CD4-positive, alpha-beta T cell treated with Interleukin-10 for 1 hour (primary cell): ENCODE measurements at places on chromosomes 1 and 21.
A peak's percentile ranks its signal among the peaks of the same experiment; 100 is the strongest.

DNA sequence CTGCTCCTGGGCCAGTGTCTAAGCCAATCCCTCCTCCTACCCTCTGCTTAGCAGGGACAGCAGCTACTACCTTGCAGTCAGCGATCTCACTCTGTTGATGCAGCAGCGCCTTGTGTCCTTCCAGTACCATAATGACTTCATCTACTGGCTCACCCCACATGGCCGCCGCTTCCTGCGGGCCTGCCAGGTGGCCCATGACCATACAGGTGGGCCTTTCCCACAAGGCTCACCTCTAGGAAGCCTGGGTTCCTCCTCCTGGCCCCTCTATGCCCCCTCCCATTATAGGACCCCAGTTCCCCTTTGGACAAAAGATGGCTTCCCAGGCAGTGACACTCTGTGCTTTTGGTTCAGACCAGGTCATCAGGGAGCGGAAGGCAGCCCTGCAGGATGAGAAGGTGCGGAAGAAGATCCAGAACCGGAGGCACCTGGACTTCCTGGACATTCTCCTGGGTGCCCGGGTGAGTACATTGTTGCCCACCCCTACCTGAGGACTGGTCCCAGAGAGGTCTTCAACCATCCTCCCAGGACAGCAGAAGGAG is 15.1 kb downstream of the CYP4B1 start:
- no peak for DNase-seq

DNA sequence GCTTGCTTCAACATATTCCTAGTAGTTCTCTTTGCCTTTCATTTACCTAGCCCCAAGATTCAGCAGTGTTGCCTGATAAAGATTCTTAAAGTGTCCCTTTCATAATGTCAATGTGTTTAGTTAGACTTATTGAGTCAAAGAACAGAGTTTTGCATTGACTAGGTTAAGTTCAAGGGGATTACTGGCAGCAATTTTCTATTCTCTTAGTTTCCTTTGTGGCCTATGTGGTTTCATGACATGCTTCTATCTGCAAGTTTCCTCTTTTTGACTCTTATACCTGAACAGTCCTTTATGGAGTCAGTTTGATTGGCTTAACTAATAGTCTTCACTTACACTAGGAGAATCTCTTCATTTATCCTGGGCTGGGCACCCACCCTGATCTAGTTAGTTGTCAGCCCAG is 151.3 kb downstream of the ADGRL4 start:
- no peak for DNase-seq

GRCh38 chr1:205275133-205275532 is 46.4 kb downstream of the NUAK2 start:
- DNase-seq: peak; percentile 46

- no peak for DNase-seq
Observed at GRCh38 chr1:49346767-49347349, 570.2 kb upstream of the BEND5 start.

DNA sequence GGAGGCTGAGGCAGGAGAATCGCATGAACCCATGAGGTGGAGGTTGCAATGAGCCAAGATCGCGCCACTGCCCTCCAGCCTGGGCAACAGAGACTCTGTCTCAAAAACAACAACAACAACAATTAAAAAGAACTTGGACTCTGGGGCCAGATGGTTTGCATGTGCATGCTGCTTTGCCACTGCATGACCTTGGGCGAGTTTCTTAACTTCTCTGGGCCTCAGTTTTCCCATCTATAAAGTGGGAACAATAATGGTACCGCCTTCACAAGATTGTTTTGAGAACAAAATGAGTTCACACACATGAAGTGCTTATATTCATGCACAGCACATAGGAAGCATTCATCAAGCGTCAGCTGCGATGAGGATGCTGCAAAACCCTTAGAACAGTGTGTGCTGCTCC is 74.6 kb downstream of the MAN1C1 start:
- no peak for DNase-seq

GRCh38 chr1:72780212-72780611 is 497.9 kb upstream of the NEGR1 start:
- DNase-seq: no peak

DNA sequence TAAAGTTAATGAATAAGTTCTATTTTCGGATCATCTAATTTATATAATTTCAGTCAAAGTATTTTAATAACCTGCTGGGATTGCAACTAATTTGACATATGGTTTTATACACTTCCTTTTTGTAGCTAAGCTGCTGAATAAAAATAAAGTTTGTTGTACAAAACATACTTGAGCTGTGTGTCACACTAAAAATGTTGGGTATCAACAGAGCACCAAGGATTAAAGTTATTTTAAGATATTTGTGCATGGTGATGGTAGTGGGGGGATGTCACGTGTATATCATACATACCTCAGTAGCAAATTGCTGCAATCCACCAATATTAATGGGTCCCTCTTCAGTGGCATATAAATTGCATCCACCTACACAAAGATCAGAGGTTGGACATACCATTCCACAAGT is 199.6 kb downstream of the DPYD start:
- DNase-seq: no peak

DNA sequence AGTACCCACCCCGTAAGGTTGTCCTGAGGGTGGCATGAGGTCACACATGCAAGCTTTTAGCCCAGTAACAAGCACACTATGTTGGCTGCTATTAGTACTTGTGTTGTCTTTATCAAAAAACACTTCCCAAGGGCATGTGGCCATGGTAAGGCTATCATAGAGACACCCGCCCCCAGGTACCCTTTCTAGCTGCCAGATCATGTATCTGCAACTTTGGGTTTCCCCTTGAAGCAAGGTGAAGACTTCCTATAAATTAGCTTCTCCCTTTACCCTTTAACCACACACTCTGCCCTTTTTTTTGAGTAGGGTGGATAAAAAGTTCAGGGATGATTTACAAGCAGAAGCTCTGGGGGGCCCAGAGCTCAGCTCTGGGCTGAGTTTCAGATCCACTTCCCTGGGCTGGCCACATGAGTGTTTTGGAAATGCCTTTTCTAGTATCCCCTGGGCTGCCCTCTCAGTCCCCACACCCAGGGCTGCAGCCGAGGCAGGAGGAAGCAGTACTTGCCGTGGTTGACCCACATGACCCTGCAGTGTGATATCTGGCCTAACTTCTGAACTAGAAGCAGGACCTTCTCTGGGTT is 2.0 kb downstream of the ZDHHC18 start:
- DNase-seq: peak; percentile 65

DNA sequence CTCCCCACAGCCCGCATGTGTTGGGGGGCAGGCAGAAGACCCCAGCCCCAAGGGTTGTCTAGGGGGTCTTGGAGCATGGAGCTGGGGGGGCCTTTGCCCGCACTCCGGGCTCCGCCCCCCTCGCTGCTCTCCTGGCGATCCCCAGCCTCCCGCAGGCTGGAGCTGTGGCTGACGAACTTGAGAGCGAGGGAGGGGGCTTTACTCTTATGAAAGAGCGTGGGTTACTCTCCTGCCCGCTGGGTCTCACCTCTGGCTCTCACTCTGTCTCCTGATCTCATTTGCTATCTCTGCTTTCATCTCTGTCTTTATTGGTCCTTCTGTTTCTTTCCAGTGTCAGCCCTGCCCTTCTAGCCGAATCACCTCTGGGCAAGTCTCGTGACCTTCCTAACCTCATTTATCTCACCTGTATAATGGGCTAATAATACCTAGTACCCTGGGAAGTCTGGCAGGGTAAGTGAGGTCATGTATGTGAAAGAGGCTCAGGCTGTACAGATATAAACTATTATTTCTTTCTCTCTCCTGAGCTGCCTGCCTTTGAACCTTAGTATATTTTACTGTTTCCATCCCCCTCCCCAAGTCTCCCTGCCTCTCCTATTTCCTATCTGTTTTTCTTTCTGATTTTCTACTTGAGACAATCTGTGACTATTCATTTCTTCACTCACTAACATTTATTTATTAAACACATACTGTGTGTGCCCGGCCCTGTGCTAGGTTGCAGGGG is 731 bp downstream of the EFNA4 start:
- DNase-seq: peak; percentile 46

- DNase-seq: no peak
Observed at GRCh38 chr1:201024625-201024998, 1.1 kb upstream of the KIF21B start.

GRCh38 chr21:44618504-44618903 is 6.6 kb downstream of the KRTAP10-8 start:
- DNase-seq: no peak

GRCh38 chr1:88001460-88001859 is 672.8 kb downstream of the LMO4 start:
- DNase-seq: no peak

GRCh38 chr1:212503714-212504113 is 71.0 kb downstream of the NENF start:
- DNase-seq: no peak

- peak; percentile 14 for DNase-seq
Observed at GRCh38 chr1:6545276-6546112, 8.8 kb downstream of the NOL9 start.

DNA sequence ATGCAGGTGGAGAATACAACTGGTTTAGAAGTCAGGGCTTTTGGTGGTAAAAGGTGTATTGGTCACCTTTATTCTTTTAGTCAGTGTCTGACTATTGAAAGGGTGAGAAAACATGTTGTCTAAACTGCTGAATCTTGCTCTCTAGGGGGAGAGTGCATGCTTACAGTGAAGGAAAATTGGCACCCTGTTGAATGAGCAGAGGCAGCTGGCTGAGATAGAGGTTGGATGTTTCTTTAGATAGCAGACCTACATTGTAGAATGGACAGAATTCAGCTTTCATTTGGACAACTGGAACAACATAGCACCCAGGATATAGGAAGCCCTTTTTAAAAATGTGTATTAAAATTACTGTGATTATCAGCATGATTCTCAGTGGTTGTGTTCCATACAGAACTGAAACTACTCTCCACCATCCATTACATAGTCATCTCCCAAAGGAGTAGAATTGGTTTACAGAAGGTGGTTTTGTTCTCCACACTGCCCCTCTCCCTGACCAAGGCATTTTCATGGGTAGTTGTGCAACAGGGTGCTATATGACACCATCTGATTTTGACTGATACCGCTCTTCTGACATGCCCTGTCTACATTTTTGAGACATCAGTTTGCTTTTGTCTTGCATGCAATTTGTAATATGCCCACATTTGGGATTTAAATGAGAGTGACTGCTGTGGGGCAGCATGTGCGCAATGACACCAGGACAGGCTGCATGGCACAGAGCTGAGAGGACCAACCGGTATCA is 16.2 kb downstream of the RHOU start:
- DNase-seq: no peak

- no peak for DNase-seq
Observed at GRCh38 chr1:158007180-158007579, 13.7 kb downstream of the KIRREL1 start.

- DNase-seq: no peak
Observed at GRCh38 chr21:38956856-38957571, 151.3 kb downstream of the ETS2 start.

DNA sequence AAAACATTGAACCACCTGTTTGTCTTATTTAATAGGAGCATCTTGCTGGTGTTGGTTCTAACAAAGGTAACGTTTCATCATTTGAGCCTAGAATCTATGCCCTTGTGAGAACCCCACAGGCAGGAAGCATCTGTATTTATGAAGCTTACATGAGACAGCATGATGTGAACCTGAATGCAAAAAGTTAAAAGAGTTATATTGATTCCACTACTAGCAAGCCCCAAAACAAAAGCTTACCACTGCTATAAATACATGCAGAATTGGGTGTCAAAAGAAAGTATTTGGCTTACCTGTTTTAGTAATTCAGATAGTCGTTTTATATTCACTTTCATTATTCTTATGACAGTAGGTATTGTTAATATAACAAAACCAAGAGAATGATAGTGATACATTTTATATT is 301.2 kb upstream of the ADGRL2 start:
- DNase-seq: no peak

- DNase-seq: no peak
Observed at GRCh38 chr1:155962599-155963211, 15.6 kb downstream of the ARHGEF2 start.

DNA sequence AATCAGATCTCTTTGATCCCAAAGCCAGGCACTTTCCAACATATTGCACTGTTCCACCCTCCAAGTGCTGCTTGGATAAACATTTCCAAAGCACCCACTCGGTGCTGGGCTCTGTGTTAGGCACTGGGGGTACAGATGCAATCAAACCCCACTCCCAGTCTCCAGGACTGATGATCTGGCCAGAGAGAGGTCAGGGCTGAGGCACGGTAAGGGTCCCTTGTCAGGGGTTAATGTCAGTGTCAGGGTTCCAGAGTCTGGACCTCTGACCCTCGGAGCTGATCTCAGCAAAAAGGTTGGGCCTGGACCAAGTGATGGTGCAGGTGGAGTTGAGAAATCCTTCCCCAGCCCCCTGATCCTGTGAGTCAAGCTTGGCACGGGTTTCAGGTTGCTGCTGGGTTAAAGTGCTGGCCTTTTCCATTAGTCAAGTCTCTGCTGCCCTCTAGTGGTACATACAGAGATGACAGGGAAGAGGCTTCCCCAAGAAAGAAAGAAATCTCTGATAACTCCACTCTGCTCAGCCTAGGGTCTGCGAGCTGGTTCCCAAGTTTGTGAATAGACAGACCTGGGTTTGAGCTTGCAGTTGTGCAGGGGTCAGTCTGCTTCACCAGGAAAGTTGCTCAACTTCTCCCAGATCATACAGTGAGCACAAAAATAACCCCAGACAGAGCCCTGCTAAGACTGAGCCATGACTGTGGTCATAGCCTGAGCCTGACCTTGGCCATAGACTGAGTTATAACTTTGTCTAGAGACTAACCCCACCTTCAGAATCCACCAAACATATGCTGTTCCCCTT is 74.6 kb downstream of the DMRTA2 start:
- peak; percentile 60 for DNase-seq

DNA sequence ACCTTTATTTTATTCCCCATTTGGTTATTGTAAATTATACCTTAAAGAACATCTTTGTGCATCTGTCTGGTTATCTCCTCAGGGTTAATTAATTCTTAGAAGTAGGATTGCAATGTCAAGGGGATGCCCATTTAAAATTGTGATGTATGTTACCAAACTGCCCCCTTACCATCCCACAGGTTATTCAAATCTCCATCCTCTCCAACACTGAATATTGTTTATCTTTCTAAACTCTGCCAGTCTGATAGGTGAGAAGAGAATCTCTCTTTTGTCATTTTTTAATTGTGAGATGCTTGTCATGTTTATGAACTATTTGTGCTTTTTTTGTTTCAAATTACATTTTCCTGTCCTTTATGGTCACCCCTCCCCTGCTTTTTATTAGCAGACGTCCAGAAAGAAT is 55.8 kb downstream of the VWA5B1 start:
- no peak for DNase-seq

DNA sequence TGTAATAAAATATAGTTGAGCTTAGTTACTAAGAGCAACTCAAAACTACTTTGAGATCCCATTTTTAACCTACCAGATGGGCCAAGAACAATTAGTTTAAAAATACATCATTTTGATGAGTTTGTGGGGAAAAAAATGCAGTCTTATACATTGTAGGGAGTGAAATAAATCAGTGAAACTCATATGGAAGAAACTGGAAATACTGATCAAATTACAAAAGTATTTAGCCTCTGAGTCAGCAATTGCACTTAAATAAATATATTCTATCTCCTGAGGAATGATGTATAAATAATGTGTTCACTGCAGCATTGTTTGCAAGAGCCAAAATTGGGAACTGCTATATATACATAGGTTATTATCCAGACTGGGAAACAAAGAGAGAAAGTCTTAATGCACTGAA is 4.6 kb upstream of the SMCP start:
- DNase-seq: no peak
